Aorta (tissue), 5 donors: ENCODE measurements at places on chromosomes 7 and 10.
A peak's percentile ranks its signal among the peaks of the same experiment; 100 is the strongest.

DNA sequence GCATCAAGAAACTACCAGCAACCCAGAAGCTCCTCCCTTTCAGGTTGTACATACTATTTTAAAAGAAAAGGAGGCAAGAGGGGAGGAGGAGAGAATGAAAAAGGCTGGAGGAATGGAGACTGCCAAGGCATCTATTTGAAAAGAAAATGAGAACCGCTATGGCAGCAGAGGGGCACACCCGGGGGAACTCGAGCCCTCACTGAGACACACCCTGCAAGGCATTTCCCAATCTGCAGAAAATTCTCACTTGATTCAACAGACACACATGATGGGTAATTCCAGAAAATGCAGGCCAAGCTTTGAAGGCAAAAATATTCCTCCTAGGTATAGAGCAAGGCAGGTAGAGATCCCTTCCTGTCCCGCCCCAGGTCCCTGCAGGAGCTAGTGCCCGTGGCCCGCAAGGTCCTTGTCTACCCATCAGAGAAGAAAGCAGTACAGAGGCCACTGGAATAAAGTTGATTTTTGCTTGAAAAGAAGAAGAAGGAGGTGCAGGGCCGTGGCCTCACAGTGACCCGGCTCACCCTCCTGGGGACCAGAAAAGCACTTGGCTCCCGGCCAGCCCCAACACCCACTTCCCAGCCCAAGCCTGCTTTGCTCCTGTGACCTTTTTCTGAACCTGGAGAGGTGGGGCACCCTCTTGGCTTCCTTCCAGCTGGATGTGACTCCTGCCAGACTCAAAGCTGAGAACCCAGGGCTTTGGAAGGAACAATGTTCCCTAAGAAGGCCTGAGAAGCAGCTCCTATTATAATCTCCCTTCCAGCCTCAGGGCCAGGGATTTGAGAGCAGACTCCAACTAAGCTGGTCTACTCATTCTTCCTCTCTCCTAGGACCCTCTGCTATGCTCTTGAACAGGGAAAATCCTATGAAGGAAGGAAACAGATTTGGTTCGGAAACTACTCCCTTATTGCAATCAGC lies 6.2 kb upstream of the PIK3CG start:
- peak; percentile 76 for DNase-seq

GRCh38 chr10:61164458-61165160 lies 220.6 kb upstream of the RHOBTB1 start:
- DNase-seq = peak; percentile 45

- no peak for DNase-seq
These were observed 88.8 kb upstream of the BTBD16 start for GRCh38 chr10:122182308-122182707.

- DNase-seq = no peak
These were observed 49.0 kb downstream of the ZRANB1 start for GRCh38 chr10:124990671-124991625.

GRCh38 chr10:13371897-13372470 lies 23.9 kb upstream of the SEPHS1 start:
- peak; percentile 72 for DNase-seq

GRCh38 chr7:66504131-66504530 lies 124.5 kb upstream of the KCTD7 start:
- no peak for DNase-seq

- DNase-seq = no peak
These were observed 30.0 kb downstream of the GPR141 start for GRCh38 chr7:37713613-37714012.

DNA sequence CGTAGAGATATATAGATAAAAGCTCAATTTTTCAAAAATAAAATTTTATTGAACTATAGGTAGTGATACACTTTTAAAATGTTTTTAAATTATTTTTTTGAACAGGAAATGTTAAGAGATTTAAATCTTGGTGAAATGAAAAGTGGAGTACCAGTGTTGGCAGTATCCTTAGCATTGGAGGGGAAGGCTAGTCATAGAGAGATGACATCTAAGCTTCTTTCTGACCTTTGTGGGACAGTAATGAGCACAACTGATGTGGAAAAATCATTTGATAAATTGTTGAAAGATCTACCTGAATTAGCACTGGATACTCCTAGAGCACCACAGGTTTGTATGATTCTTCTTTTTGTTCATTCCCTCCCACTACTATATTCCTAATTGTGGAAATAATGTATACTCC lies 15.8 kb downstream of the PDCD4 start:
- DNase-seq = no peak

- no peak for DNase-seq
These were observed 216.1 kb upstream of the STEAP4 start for GRCh38 chr7:88522771-88523293.

GRCh38 chr7:40507166-40507565 lies 372.4 kb downstream of the SUGCT start:
- DNase-seq = no peak

DNA sequence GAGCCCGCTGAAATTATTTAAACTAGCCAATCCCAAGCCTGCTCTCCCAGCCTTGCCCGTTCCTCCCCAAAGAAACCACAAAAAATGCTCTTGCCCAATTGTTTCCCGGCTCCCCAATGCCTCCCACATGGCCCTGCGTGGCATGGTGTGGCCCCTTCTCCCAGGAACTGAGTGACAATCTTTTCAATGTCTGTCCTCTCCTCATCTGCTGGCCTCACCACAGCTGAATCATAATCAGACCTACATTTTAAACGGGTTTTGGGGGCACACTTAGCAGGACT lies 201.5 kb downstream of the PRPF18 start:
- DNase-seq = no peak

DNA sequence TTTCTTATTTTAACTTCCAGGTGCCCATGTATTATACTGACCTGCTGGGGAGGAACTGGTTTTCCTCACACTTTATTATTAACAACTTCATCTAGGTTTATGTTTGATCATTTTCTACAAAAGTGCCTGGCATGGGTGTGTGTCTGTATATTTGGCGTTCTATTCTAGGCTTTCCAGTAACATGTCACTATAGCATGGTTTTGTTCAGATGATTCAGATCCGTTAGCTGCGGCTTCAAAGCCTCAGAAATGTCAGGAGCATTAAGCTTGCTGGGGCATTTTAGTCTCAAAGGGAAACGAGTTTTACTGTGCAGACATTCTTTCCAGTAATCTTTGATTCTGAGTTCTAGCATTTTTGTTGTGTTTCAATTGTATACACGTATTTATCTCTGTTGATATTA lies 2.3 kb downstream of the INPP5A start:
- peak; percentile 33 for DNase-seq

GRCh38 chr10:86300931-86301830 lies 65.4 kb downstream of the GRID1 start:
- no peak for DNase-seq

DNA sequence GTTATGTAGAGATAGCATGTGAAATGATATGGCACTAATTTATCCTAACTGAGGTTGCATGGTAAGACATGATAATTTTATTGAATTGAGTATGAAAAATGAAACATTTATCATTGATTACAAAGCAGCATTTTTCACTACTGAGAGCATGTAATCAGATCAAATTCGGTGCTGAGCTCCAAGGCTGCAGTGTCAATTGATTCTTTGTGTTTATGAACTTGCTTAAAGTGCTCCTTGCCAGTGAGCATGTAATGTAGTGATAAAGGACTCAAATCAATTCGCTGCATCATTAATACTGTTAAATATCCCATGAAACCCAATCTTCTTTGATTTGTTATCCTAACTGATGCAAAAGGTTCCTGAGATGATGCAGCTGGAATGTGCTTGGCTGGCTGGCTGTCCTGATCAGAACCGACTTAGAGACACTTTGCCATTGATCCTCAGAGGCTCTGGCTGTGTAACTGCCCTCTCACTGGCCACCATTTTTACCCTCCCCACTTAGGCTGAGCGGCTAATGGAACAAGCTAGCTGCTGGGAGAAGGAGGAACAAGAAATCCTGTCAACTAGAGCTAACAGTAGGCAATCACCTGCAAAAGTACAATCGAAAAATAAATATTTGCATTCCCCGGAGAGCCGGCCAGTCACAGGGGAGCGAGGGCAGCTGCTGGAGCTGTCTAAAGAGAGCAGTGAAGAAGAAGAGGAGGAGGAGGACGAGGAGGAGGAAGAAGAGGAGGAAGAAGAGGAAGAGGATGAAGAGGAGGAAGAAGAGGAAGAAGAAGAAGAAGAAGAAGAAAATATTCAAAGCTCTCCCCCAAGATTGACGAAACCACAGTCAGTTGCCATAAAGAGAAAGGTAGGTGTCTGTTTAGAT lies 89.8 kb upstream of the SAMD8 start:
- DNase-seq = no peak

DNA sequence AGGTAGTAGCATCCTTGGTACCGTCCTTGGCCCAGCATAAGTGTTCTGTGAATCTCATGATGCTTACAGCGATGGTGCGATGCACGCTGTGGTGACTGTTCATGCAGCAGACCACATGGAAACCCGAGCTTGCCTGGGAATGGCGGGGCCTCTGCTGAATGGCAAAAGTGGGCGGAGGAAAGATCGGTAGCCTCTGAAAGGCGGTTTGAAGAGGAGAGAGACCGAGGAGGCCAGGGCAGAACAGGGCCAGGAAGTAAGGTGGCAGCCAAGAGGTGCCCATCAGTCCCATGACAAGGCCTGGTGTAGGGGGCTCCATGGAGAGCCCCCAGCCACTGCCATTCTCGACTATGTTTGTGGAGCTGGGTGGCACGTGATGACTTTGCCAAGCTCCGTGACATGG lies 33.2 kb upstream of the CNPY1 start:
- peak; percentile 21 for DNase-seq

GRCh38 chr7:112104120-112104519 lies 102.1 kb downstream of the DOCK4 start:
- DNase-seq = no peak

DNA sequence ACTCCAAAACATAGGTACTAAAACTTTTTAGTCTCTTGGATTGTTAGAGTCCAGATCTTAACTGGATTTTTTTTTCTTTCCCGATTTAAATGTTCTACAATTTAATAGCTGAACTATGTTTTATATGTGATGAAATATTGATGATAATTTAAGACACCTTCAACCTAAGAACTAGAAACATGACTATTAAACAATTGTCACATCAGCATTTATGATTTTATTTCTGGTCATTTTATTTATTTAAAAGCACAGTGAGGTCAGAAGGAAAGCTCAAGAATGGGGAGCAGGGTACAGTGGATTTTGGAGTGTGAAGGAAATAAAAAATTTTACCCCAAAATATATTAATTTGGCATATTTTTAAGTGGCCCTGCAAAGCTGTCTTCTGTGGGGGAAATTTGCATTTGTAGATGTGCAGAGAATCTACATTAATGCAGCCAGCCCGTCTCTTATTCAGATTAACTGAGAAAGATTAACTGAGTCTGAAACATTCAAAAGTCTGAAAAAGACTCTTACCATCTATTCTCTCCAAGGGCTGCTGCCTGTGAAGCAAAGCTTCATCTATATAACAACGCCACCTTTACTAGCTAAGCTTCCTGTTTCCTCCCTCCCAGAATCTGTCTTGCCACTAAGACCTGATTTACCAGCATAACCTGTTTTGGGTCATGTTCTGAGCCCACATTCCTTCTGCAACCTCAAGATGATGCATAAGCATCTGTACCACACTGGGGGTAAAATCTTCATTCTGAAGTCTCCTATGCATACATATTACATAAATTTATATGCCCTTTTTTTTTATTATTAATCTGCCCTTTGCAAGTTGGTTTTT lies 86.4 kb downstream of the TMEM106B start:
- DNase-seq = no peak

- no peak for DNase-seq
These were observed 122.8 kb upstream of the RHOBTB1 start for GRCh38 chr10:61066661-61067344.

GRCh38 chr7:159075563-159076238 lies 69.0 kb downstream of the VIPR2 start:
- DNase-seq = no peak

GRCh38 chr10:31381171-31381570 lies 62.2 kb downstream of the ZEB1 start:
- DNase-seq = no peak

GRCh38 chr10:25398680-25399079 lies 223.9 kb downstream of the GPR158 start:
- no peak for DNase-seq

DNA sequence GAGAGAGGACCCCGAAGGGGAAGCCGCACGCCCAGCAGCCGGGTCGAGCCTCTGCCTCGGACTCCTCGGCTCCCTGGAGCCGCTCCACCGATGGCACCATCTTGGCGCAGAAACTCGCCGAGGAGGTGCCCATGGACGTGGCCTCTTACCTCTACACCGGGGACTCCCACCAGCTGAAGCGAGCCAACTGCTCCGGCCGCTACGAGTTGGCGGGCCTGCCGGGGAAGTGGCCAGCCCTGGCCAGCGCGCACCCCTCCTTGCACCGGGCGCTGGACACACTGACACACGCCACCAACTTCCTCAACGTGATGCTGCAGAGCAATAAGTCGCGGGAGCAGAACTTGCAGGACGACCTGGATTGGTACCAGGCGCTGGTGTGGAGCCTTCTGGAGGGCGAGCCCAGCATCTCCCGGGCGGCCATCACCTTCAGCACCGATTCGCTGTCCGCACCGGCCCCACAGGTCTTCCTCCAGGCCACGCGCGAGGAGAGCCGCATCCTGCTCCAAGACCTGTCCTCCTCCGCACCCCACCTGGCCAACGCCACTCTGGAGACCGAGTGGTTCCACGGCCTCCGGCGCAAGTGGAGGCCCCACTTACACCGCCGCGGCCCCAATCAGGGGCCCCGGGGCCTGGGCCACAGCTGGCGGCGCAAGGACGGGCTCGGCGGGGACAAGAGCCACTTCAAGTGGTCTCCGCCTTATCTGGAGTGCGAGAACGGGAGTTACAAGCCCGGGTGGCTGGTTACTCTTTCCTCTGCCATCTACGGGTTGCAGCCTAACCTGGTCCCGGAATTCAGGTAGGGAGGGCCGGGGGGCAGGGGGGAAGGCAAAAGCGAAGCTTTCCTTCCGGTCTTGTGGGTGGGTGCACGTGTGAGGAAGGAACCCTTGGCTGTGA lies 973 bp downstream of the GPR158 start:
- peak; percentile 49 for DNase-seq

DNA sequence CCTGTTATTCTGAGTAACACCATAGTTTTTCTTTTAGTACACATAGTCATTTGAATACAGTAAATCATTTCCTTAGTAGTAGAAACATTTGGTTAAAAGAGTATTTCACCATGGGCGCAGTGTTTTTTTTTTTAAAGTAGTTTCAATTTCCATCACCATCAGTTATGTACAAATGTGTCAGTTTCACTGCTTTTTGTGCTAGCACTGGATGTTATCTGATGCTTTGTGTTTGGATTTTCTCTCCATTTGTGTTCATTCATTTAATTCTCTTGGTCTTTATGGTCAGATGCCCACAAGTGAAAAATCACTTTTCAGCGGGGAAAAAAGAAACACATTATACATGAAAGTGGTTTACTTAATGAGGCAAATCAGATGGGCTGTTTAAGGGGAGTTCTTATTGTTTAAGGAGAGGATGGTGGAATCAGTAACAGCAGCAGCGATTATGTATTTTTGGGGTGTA lies 16.0 kb upstream of the HK1 start:
- DNase-seq = no peak

- DNase-seq = no peak
These were observed 60.0 kb downstream of the PLXNA4 start for GRCh38 chr7:132516042-132516840.
